ENCODE measurements at places on chromosomes 13 and 19.
A peak's percentile ranks its signal among the peaks of the same experiment; 100 is the strongest.

- DNase-seq, result no peak
These were observed 6.6 kb downstream of the MEGF8 start for GRCh38 chr19:42332059-42332458.

DNA sequence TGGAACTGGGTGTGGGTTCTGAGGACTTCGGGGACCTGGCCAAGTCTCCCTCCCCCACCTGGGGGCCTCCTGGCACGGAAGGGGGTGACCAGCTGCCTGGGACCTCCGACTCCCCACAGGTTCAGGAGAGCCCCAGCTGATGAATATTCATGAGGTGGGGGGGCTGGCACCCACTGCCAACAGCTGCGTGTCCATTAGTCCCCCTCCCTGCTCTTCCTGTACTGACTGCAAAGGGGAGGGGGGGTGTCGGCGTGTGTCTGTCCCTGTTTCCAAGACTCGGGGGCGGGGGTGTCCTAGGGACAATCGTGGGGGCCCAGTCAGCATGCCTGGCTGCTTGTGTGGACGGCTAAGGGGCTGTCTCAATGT lies 10.6 kb upstream of the NFIX start:
- DNase-seq, result no peak

- no peak for DNase-seq
These were observed 1505.1 kb upstream of the SLC10A2 start for GRCh38 chr13:104571161-104571892.

GRCh38 chr19:53903055-53903680 lies 5.9 kb upstream of the CACNG7 start:
- peak; percentile 18 for DNase-seq

- DNase-seq, result no peak
These were observed 14.9 kb downstream of the EPS8L1 start for GRCh38 chr19:55090564-55090963.

- DNase-seq, result no peak
These were observed 27.1 kb downstream of the EDNRB start for GRCh38 chr13:77891486-77891885.

- no peak for DNase-seq
These were observed 30.7 kb downstream of the MIPEP start for GRCh38 chr13:23858546-23858945.

- DNase-seq, result no peak
These were observed 6.8 kb upstream of the UBE2L5 start for GRCh38 chr13:30415430-30416030.

- no peak for DNase-seq
These were observed 172.0 kb downstream of the TSHZ3 start for GRCh38 chr19:31177246-31177645.

GRCh38 chr13:102589301-102589822 lies 7.4 kb upstream of the TPP2 start:
- no peak for DNase-seq

GRCh38 chr19:588093-588740 lies 1.5 kb upstream of the HCN2 start:
- peak; percentile 65 for DNase-seq

DNA sequence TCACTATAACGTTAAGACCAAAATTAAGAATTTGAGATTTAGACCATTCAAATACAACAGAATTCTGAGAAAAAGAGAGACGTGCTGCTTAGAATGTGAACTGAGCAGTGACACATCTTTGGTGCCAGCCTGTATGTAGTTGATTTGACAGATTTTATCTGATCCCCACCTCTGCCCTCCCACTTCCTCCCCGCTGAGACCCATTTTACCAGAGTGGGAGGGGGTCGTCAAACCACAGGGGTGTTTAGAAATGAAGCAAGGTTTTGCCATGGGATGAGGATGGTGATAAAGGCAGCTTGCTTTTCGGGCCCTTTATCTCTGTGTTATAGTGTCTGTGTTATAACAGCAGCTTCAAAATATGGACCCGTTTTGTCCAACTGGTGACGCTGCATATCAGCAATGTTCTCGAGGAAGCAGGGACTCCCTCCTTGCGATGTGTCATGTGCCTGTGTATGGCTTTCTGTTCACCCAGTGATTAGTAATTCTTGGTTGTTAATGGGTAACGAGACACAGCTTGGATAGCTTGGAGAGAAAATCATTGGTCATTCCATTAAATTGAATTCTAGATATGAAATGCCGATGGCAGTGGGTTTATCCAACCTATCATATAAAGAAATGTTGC lies 125.0 kb downstream of the HS6ST3 start:
- DNase-seq, result no peak

GRCh38 chr19:32471095-32471494 lies 65.5 kb downstream of the DPY19L3 start:
- no peak for DNase-seq

DNA sequence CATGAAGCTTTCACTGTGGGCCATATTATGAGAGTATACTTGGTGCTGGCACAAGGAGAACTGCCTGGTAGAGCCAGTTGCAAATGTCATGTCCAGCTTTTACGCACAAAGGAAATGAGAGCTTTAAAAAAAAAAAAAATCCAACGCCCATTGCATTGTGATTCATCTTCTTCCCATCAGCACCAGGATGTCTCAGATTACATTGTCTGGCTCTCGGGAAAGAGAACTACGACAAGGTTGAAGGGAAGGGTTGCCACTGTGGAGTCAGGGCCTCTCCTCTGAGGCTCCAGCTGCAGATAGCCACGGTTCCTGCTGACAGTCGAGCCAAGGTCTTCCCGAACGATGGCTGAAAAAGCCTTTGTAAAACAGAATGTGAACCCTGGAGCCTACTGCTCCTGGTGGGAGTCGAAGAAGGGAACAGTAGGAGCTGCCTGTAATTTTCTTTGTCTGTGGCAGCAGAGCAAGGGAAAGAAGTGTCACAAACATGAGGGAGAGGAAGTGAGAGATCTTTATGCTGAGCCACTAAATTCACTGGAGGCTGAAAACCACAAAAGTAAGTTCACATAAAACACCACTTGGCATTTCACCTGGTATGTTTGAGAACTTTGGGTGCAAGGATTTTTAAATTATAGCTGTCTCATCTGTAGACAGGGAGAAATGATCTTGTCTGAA lies 704.7 kb downstream of the DIAPH3 start:
- DNase-seq, result no peak

DNA sequence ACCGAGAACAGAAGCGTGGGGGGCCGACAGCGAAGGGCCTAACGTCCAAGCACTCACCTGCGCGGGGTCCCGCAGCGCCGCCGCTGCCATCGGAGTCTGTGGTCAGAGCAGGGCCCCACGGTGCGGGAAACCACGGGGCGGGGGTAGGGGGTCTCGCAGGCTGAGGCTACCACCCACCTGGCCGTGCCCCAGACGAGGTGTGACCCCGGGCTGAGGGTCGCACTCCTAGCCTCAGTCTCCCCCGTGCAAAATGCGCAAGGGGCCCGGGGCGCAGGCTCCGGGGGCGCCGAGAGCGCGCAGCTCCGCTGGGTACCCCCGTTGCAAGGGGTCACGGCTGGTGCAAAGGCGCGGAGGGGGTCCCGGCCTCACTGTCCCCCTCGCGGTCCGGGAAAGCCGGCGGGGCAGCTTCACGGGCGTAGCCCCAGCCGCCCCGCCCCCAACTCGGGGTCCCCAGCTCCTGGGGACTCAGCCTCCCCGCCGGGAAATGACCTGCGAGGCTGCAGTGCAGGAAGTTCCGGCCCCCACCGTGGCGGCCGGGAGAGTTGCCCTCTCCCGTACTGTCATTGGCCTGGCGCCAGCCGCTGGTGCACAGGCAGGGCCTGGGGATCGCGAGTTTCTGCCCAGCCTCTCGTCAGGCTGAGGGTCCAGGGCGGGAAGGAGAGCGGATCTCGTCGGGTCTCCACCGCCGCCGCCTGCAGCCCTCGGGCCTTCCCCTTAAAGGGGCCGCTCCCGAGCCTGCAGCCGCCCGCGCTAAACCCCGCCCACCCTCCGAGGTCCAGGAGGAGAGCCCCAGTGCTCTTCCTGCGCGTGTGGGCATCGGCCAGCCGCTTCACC lies at the start of gene ZNF792:
ZNF792 (minus strand) TSS at position 657 of the 834 bp plus-strand sequence; CDS start at position 90, 567 bp downstream.
- peak; percentile 43 for DNase-seq

GRCh38 chr19:55231391-55232285 lies 3.1 kb upstream of the TMEM86B start:
- no peak for DNase-seq

DNA sequence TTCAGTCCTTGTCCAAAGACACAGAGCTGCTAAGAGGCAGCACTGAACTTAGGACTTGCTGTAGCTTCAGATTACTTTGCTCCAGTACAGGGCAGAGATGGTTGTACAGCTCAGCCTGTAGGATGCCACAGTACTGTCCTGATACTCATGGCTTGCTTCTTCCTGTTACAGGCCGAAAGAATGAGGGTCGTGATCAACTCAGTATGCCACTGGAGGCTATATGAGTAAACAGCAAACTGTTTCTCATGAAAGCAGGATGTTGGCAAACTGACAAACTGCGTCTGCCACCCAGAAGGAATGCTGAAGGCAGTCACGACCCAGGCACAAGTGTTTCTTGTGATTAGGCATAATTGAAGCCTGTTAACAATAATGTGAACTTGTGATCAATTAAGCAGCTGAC lies 2.8 kb downstream of the ZNF749 start:
- no peak for DNase-seq

DNA sequence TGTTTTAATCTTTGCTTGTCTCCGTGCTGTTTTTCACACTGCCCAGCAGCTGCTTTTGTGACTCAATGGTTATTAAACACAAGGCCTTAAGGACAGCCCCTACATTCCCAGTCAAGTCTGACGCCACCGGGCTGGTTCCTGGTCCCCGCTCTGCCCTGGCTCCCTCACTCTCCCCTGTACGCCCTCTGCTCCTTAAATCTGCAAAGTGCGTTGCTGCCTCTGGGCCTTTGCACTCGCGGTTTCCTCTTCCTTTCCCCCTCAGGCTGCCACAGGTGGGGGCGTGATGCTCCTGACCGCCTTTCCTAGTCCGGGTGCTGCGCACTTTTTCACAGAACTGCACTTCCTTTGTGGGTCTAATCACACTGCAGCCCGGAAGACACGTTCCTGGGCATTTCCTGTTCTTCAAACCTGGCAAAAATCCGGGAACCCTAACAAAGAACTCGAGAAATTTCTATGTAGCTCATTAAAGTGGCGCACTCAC lies 25.6 kb downstream of the NOSIP start:
- DNase-seq, result no peak

DNA sequence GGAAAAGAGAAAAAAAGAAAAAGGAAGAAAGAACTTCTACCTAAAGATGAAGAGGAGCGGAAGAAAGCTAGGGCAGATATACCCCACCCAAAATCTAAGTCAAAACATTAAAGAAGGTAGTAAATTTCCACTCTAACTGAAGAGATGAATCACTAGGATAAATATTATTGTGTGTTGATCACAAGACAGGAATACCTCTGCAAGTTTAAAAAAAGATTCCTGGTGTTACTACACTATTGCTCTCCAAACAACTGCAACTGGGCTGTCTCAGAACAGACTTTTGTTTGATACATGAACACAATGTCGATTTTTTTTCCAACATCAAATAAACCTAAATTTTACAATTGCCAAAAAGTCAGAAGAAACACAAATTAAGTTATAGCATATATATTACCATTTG lies 6.8 kb downstream of the HSPH1 start:
- DNase-seq, result no peak

- DNase-seq, result no peak
These were observed 156.3 kb downstream of the CYSLTR2 start for GRCh38 chr13:48810013-48810412.

- DNase-seq, result peak; percentile 63
These were observed at the start of gene IFI30 for GRCh38 chr19:18173572-18174288. Gene IFI30, plus strand, starts transcription at chr19:18173813. Its CDS starts 29 bp downstream, at chr19:18173842.

- DNase-seq, result no peak
These were observed 2.0 kb upstream of the VPS36 start for GRCh38 chr13:52452470-52452869.

DNA sequence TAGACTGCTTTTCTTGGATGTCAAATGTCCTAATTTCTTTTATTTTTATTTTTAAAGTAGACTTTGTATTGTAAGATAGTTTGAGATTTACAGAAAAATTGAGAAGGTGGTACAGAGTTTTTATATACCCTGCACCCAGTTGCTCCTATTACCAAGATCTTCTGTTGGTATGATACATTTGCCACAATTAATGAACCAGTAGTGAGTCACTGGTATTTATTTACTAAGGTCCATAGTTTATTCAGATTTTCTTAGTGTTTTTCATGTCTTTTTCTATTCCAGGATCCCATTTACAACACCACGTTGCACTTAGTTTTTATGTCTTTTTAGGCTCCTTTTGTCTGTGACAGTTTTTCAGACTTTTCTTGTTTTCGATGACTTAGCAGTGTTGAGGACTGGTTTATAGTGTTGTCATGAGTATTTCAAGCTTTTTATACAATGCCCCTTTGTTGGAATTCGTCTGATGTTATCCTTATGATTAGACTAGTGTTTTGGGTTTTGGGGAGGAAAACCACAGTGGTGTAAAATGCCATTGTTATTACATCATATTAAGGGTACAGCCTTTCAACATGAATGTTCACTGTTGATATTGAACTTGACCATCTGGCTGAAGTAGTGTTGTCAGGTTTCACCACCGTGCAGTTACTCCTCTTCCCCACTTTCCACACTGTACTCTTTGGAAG lies 35.9 kb downstream of the COG3 start:
- DNase-seq, result no peak

DNA sequence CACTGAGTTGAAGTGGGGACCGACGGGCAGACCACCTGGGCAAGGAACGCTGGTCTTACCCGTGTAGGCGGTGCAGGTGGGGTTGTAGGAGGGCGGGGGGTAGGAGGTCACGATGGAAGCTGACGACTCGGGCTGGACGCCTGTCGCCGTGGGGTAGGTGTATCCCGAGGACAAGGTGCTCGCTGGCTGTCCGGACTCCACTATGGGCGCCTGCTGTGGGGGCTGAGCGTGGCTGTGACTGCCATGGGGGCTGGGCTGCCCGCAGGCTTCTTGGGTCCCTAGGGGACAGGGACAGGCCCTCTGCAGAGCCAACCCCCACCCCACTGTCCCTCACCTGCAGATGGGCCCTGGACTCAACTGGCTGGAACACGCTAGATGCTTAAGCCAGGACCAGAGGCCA lies 37.2 kb downstream of the ZFR2 start:
- DNase-seq, result no peak

DNA sequence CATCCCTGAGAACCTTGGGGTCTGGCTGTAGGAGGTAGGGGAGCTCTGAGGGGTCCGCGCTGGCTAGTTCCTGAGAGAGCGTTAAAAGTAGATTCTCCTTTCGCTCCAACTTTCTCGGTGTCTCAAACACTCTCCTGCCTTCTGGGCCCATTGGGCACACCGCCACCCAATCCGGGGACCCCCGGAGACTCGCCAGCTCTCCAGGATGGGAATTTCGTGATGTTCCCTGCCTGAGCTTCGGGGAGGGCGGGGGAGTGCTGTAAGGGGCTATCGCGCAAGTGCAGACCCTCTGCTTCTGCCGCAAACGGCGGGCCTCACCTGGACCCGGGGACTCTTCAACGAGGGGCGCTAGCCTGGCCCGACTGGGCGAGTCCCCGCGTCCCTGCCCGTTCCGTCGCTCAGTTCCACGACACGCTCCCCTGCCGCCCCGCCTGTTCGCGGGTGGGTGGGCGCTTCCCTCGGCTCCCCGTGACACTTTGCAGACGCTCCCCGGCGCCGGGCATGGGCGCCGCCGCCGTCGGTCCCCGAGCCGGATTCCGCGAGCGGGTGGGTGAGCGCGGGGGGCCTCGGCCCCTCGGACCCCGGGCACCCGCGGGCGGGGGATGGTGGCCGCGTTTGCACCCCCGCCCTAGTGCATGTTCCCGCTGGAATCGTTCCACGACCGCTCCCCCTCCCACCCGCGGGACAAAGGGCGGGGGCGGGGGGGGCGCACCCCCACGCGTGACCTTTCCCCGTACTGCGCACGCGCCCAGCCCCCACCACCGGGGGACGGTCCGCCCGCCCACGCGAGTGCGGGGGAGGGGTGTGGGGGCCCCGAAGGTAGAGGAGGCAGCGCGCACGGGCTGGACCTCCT lies at the start of gene CCDC106:
CCDC106 (plus strand) TSS at position 481 of the 853 bp plus-strand sequence. CDS start 835 bp downstream, outside the sequence.
- no peak for DNase-seq

- DNase-seq, result no peak
These were observed 17.6 kb downstream of the ZNF791 start for GRCh38 chr19:12628040-12629022.
